ENCODE measurements at places on chromosomes 1 and 21.

- no peak for DNase-seq
These were observed at the start of gene NTNG1 for GRCh38 chr1:107140703-107141490. Gene NTNG1, plus strand, starts transcription at chr1:107141039.

GRCh38 chr1:151000408-151000807 is 6.3 kb downstream of the MINDY1 start:
- DNase-seq, result no peak

GRCh38 chr1:216750031-216750627 is 26.9 kb upstream of the ESRRG start:
- DNase-seq, result peak; percentile 10

- no peak for DNase-seq
These were observed 32.8 kb upstream of the PTPRC start for GRCh38 chr1:198606020-198606438.

- DNase-seq, result no peak
These were observed 7.7 kb upstream of the HLCS start for GRCh38 chr21:36973986-36974850.

- DNase-seq, result no peak
These were observed 14.2 kb downstream of the PTPN14 start for GRCh38 chr1:214537219-214537618.
